ENCODE measurements at places on chromosomes 12 and 14. TPM values are rescaled to one million over a fixed set of nuclear protein-coding genes. Genes with fewer than 3 reads are reported as not detected.

The TSPAN9 gene
- 27.5 TPM for total RNA-seq

The FAIM2 gene
- 0.34 TPM for total RNA-seq

The RNASE7 gene
- not detected for total RNA-seq

The SPIC gene
- total RNA-seq: not detected

The FAM181A gene
- not detected for total RNA-seq

The ANKRD33 gene
- total RNA-seq: not detected

The ERP27 gene
- total RNA-seq: not detected

The GALNT6 gene
- total RNA-seq: 82.9 TPM

All from HFFc6 (cell line).